Type B pancreatic cell (in vitro differentiated cells): ENCODE measurements at places on chromosomes 6 and 20. TPM values are rescaled to one million over a fixed set of nuclear protein-coding genes. Genes with fewer than 3 reads are reported as not detected.

DNA sequence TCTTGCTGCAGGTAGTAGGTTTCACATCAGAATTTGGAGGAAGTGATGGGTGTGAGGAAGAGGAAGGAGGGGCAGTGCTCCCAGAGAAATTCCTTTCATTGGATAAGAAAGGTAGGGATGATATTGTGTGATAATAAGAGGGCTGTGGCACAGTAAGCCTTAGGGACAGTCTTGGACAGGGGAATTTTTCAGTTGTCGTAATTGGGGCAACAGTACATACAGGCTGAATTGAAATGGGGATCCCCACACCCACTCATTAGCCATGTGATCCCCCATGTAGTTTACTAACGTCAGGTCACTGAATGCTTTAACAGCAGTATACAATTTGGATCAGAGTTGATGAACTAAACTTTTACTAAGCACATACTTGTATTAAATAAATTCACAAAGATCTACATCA is 79.4 kb downstream of the FOXO3 start:
- no peak for DNase-seq

GRCh38 chr6:44080561-44081521 is 46.4 kb downstream of the MRPL14 start:
- DNase-seq = no peak

- DNase-seq = no peak
These were observed 7.1 kb upstream of the ZBP1 start for GRCh38 chr20:57627339-57627738.

DNA sequence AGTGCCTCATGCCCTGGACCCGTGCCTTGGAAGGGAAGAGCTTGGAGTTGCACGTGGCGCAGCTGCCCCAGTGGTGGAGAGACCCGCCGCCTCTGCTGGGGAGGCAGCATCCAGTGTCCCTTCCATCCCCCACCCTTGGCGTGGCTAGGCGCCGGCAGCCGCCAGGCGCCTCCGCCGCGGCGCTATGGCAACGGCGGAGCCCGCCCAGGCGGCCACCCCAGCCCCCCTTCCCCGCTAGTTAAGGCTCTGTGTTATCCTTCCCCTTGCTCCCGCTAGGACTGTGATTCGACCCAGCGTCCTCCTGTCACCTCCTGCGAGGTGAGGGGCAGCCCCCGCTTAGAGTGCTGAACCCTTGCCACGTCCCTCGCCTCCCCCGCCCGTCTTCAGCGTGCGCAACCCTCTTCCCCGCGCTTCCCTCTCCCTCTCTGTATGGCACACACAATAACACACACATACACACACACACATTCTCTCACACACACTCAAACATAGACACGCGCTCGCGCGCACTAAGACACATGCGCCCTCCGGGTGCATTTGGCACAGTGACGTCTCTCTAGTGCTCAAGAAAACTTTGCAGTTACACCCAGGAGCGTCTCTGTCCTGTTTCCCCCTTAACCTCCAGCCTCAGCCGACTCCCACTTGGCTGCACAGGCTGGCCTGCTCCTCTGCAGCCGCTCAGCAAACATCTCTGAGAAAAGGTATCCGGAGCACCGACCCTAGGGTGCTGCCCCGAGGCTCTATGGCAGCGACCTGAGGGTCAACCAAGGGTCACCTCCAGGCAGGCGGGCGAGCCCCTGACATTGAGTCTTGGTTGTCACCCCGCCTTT is 8.5 kb downstream of the GRIK2 start:
- DNase-seq = no peak

GRCh38 chr6:116764961-116765841 is at the start of gene FAM162B:
FAM162B (minus strand) TSS chr6:116765719; CDS start chr6:116765576, 143 bp downstream.
- DNase-seq = peak; percentile 72

- DNase-seq = no peak
These were observed 63.3 kb downstream of the STK35 start for GRCh38 chr20:2164966-2165365.

DNA sequence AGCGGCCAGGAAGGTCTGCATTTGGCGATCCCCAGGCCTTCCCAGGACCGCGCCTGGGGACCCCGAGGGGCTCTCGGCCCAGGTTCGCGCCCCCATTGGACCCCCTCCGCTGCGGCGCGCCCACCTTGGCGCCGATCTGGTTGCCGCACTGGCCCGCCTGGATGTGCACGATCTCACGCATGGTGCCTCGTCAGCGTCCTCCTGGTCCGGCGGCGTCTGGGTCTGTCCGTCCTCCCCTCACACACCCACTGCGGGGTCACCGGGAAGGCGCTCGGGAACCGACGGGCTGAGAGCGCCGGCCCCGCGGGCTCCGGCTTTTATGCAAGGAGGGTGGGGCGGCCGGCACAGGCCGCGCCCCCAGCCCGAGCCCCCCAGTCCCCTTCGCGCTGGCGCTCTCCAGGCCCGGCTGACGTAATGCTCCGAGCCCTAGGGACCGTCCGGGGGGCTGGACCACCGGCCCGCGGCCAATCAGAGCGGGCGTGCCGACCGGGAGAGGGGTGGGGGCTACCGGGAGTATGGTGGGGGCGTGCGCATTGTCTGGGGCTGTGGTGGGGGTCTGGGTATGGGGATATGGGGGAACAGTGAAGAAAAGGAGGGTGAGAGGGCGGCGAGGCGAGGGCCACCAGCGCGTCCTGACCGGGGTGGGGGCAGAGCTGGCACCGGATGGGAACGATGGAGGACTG is at the start of gene TUBB2B:
TUBB2B (minus strand) TSS at position 291 of the 683 bp plus-strand sequence; CDS start at position 181, 110 bp downstream.
- peak; percentile 86 for DNase-seq

DNA sequence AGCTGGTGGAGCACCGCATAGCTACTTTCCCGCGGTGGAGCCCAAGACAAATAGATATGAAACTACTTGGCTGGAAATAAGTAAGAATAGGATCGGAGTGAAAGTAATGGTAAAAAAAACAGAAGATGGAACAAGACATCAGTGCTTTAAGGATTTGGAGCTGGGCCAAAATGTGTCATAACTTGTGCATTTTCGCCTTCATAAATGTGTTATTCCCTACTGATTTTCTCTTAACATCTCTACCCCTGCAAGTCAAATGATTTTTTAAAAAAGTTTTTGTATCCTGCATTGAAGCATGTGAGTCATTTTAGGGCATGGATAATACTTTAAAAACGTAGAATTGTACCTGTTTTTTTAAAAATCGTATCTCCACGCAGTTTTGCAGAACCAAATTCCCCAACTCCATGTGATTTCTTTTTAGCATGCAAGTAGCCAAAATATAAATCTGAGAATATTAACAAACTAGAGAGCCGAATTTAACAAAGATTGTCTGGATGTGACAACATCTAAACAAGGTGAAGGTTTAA is 882 bp upstream of the FAM184A start:
- DNase-seq = no peak

DNA sequence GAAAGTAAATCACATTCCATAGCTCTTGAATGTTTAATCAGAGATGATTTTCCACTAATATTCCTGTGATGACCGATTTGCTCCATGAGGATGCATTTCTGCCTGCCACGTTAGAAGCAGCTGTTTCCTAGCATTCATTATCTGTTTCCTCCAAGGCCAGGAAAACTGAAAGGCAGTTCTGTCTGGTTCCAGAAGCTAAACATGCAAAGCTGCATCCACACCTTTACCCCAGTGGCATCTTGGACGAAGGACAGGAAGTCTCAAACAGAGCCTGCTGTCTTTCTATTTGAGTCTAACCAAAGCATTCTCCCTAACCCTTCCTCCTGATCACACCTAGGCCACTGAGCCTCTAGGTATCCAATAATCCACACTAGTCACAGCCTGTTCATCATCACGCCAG is 27.6 kb downstream of the CNKSR3 start:
- no peak for DNase-seq

GRCh38 chr6:141017941-141018340 is 1114.8 kb upstream of the GJE1 start:
- DNase-seq = no peak

GRCh38 chr6:21587961-21588480 is 5.5 kb upstream of the SOX4 start:
- peak; percentile 77 for DNase-seq

DNA sequence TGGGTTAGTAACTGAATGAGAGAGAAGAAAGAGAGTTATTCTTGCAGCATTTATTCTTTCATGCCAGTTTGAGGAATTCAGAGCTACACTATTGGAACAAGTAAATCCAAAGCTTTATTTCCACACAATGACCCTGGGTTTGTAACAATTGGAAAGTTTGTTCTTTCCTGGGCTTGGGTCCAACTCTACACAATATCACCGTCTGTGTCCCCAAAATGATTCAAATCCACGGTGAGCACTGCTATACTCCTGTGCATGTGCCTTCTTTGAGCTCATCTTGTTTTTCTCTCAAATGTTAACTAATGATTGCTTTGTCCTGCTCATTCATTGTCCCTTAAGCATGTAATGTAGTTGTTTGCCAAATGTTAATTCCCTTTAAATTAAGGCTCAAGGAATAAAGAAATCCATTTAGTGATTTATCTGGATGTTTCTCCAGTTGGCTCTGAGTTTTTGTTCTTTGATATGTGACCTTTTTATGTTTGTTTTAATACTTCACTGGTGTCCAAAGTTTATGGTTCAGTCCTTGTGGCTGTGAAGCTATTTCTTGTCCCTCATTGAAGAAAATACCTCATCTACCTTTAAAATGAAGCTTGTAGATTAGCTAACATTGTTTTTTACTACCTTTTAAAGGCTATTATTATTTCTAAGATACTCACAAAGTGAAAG is 20.5 kb upstream of the CRISP3 start:
- DNase-seq = no peak

DNA sequence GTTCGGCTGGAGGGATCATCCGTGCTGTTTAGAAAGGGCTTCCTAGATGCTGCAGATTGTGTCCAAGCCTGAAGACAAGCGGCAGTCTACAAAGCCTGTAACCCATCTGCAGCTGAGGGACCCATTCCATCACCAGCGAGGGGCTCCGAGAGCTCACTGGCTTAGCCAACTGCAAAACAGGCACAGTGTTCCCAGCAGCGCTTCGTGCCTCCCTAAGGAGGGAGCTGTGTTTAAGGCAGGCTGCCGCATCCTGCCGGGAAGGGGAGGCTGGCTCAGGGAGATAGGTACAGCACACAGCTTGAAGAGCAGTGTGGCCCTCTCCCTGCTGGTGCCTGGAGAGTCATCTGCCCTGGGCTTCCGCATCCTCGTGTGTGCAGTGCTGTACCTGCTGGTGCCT is 32.4 kb downstream of the DUSP22 start:
- no peak for DNase-seq

- DNase-seq = no peak
These were observed 59.3 kb downstream of the TBC1D7 start for GRCh38 chr6:13268913-13269518.

- DNase-seq = no peak
These were observed 193.1 kb downstream of the NRN1 start for GRCh38 chr6:5813625-5814027.

GRCh38 chr20:60219984-60220562 is 261.9 kb downstream of the CDH26 start:
- DNase-seq = no peak

DNA sequence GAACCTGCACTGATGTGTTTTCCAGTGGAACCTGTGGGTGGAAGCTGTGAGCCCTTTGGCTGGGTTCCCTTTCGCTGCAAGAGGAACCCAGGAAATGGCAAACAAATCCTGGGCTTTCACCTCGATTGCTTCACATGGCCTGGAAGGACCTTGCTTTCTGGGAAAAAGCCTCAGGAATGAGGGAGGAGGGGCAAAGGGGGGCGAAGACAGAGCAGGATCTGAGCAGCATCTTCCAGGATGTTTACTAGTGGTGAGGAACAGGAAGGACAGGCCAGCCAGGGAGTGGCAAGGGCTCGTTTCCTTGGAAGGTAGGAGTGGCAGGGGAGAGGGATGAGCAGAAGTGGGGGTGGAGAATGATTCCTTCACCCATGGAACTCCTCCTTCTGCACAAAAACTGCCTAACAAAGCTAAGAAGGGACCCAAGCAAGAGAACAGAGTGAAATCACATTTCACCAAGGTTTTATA is 5.9 kb downstream of the SLC2A10 start:
- no peak for DNase-seq

DNA sequence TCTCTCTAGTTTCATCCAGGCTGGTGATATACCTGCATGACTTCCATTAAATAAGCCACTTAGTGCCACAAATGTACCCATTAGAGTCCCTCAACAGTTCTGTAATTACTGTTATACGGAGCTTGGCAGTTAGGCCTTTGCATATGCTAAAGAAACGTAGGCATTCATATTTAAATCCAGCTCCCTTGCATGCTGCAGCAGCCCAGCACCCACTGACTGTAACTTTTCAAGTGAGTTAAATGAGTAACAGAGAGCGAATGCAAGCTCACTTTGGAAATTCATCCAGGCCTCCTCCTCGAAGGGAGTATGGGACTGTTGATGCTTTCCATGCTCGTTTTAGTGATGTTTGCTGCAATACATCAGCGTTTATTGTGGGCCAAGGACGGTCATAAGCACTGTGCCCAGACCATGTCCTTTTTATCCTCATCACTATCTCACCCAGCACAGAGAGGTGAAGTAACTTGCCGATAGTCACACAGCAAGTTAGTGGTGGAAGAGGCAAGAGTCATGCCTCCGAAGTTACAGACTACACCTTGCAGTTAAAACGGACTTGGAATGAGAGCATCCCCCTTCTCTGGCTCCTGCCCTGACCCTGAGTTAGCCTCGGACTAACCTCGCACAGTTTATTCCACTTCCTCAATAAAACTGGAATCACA is 179.4 kb upstream of the PDE10A start:
- DNase-seq = no peak

DNA sequence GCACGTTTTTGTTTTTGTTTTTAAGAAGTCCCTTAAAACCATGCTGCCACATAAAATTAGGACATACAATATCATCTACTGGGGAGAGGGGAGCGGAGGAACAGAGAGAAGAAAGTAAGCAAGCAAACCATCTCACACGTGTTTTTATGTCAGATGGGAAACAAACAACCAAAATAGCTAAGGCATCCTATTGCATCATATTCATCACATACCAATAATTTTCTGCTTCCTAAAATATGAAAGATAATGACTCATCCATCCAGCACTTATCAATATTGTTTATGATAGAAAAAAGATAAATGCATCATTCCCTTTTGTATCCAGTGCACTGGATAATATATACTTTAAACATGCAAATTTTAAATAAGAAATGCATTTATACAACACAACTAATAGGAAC is 329.6 kb downstream of the RNGTT start:
- DNase-seq = no peak

GRCh38 chr20:8255945-8256632 is 124.0 kb downstream of the PLCB1 start:
- DNase-seq = no peak

DNA sequence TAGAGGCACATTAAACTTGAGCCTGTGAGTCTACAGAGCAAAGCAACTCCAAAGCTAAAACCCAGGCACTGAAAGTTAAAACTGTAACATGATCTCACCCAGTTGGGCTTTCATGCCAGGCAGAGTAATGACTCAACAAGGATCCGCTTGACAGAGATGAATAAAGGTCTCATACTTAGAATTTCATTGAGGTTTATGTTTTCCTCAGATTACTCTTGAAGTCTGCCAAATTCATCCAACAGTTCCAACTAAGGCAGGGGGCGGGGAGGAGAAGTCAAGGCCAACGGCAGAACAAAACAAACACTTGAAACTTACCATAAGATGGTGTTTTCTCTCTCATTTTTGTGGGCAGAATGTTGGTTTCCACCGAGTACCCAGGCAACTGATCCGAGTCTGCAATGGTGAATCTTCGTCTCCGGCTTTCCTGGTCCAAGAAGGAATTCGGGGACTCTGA is 54.0 kb upstream of the IPCEF1 start:
- no peak for DNase-seq

- no peak for DNase-seq
These were observed 54.7 kb downstream of the FGD2 start for GRCh38 chr6:37060195-37060559.

RSPO3 gene
- total RNA-seq = 5.4 and 32.3 TPM in 2 replicates

RIPOR2 gene
- 2.1 and 4.2 TPM in 2 replicates for total RNA-seq

TBX18 gene
- total RNA-seq = 8.2 and 9.4 TPM in 2 replicates

FAM83C gene
- total RNA-seq = not detected in 2 replicates

TRIM15 gene
- total RNA-seq = 0.92 and 1.4 TPM in 2 replicates
